ENCODE measurements at places on chromosomes 12 and 14.

- no peak for DNase-seq
Measured at GRCh38 chr14:61329478-61330051, 8.2 kb downstream of the PRKCH start.

DNA sequence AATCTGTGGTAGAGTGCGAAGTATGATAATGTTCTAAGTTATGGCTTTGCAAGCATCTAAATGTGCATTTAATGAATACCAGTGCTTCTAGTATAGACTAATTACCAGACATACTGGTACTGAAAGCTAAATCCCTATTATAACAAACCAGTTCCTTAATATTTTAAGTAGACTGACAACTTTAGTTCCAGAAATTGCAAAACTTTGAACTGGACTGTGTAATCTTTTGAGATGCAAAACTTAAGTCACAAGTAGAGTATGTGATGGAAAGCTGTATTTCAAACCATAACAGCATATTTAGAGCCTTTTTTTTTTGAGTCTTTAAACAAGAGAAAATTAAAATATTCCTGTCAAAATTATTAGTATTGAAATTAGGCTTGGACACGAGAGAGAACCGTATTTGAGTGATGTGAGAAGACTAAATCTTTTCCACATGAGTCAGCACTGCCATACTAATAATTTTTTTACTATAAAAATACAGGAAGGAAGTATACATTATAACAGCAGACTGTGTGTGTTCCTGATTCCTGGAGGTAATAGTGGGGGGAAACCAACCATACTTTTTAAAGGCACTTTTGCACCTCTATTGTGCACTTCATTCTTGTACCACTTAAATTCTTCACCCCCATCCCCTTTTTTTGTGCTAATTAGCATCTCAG is 45.5 kb downstream of the PPM1A start:
- DNase-seq, result no peak

DNA sequence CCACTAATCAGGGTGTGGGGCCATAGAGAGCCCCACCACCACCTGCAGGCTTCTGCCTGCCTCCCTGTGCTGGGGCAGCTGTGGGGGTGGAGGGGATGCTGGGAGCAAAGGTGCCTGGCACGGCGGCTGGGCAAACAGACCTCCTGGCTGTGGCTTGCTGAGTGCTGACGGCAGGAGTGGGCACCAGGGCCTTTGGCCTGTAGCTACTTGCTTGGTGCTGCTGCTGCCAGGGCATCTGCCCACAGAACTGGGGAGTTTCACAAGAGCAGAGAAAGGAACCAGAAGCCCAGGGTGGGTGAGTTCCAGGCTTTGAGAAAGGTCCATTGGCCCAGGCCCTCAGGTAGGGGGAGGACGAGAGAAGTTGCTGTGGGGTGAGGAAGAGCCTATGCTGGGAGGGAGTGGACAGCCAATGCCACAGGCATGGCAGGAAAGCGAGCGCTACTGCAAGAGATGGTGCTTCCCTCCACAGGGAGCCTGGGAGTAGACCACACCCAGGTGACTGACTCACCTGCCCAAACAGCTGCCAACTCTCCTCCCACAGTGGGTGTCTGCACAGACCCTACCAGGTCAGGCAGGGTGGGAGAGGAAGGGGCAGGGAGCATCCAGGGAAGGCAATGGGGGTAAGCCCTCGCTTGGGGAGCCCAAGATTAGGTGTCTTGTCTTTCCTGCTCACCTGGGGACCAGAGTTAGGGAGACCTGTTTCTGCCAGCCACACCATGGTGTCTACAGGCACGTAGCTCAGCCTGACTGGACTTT is 39.0 kb upstream of the HDAC7 start:
- no peak for DNase-seq

GRCh38 chr12:19165451-19165850 is 35.9 kb downstream of the PLEKHA5 start:
- no peak for DNase-seq

DNA sequence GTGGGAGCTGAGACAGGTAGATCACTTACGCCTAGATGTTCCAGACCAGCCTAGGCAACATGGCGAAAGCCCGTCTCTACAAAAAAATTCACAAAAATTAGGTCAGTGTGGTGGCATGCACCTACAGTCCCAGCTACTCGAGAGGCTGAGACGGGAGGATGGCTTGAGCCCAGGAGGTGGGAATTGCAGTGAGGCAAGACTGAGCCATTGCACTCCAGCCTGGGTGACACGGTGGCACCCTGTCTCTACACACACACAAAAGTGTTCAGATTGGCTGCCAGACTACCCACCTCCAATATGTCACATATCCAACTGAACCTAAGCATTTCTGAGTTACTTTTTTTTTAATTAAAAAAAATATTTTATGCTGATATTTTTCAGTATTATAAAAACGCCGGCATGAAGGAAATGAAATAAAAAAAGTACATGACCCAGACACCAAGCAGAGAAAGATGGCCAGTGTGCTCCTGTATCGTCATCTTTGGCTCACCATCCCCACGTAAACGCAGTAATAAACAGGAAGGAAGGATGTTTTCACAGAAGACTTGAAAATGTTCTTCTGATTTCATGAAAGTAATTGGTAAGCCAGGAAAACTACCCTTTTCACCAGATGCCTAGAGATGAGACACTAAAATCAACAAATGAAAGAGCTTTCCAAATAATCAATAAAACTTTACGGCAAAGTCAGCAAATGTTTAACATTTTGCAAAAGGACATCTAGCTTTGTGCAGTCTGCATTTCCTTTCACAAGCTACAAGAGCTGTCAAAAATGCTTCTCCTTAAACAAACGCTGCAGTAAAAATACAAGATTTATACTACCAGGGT is 26.4 kb downstream of the CDC42BPB start:
- no peak for DNase-seq

- no peak for DNase-seq
Measured at GRCh38 chr12:94458877-94459727, 565 bp downstream of the CEP83 start.

DNA sequence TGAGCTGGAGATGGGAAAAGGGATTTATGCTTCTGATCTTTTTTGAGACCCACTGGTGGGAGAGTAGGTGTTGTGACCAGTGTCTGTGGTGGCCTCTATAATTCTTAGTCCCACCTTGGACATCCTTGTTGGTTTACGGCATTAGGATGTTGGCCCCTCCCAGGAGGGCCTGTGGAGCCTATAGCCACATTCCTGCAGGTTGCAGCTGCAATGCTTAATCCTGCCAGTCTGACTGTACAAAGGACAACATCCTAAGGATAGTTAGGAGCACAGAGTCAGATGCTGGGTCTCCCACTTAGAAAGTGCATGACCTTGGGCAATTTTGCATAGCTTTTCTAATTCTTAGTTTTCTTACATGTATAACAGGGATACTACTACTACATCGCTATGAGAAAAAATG is 150.9 kb upstream of the SLC38A2 start:
- no peak for DNase-seq

- DNase-seq, result no peak
Measured at GRCh38 chr12:117874842-117875434, 93.9 kb downstream of the KSR2 start.

- DNase-seq, result no peak
Measured at GRCh38 chr12:15546102-15546701, 223.9 kb downstream of the PTPRO start.

- DNase-seq, result peak; percentile 5
Measured at GRCh38 chr12:72872238-72872887, 600.2 kb downstream of the TRHDE start.

DNA sequence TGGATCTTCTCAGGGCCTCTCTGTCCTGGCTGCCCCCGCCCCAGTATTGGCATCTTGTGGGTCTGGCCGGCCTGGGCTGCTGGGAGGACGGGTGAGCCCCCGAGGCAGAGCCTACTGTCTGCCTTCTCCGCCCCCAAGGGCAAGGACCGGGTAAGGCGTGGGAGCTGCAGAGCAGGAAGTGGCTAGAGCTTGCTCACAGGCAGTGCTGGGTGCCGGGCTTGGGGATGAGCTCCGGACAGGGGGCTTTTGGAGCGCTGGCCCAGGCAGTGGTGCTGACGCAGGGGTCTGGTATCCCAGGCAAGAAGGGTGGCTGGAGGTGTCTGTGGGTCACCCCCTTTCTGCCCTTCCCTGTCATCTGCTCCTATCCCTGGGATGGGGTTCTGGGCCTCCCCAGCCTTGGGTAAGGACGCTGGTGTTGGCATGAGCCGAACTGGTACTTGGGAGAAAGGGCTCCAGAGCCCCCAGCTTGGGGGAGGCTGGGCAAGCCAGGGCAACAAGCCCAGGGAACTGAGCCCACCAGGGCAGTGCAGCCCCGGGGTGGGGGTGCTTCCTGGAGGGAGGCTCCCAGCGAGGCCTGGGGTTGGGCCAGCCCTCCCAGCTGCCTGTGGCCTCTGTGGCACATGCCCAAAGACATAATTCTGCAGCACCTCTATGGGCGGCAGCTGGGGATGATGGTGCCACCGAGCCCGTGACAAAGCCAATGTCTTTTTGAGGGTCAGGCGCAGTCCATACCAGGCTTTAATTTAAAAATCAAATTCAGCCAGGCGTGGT is 126.3 kb downstream of the KIF26A start:
- no peak for DNase-seq

- DNase-seq, result no peak
Measured at GRCh38 chr12:20423557-20423956, 55.2 kb downstream of the PDE3A start.

GRCh38 chr12:104598342-104599271 is 141.9 kb downstream of the CHST11 start:
- DNase-seq, result no peak

DNA sequence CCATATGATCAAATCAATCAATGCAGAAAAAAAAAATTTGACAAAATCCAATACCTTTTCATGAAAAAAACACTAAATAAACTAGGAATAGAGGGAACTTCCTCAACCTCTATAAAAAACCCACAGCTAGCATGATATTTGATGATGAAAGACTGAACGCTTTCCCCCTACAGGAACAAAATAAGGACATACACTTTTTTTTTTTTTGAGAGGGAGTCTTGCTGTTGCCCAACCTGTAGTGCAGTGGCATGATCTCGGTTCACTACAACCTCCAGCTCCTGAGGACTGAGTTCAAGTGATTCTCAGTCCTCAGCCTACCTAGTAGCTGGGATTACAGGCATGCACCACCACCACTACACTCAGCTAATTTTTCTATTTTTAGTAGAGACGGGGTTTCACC is 17.9 kb upstream of the CAMKK2 start:
- DNase-seq, result no peak

- DNase-seq, result no peak
Measured at GRCh38 chr12:65458718-65459117, 180.2 kb downstream of the MSRB3 start.

- DNase-seq, result no peak
Measured at GRCh38 chr14:65263177-65263788, 149.2 kb upstream of the FUT8 start.
